ENCODE measurements at places on chromosomes 1 and 21.

- DNase-seq, result no peak
Observed at GRCh38 chr1:46317323-46317722, 13.8 kb downstream of the UQCRH start.

DNA sequence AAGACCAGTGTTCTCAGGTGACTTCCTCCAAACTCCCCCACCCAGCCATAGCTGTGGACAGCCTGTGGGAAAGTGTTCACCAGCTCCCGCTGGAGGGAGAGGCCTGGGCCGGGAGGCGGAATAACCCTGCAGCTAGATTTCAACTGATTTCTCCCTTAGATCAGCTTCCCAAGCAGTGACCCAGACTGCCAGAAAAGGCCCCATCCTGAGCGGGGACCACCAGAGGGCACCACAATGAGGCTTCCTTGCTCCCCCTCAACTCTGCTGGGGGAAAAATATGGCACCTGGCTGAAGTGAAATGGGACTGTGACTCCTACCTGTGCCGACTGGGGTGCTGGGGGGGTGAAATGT, 50.8 kb downstream of the RHBG start:
- DNase-seq, result no peak

DNA sequence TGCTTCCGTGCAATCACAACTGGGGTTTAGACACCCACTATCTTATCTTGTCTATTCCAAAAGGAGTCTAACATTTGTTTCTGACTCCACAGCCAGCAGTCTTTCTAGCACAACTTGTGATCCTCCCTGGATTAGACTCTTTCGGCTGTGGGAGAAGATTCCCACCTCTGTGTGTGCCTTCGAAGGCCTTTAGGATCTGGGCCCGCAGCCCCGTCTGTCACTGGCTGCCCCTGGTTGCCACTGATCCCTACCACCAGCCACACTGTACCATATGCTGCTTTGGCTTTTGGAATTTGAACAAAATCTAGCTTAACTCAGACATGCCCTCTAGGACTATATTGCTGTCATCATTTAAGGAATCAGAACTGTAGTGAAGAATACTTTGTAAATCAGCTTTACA, 18.0 kb downstream of the NTPCR start:
- DNase-seq, result no peak

- no peak for DNase-seq
Observed at GRCh38 chr1:36989241-36989640, 45.1 kb downstream of the GRIK3 start.
